ENCODE measurements at places on chromosomes 16 and 17. TPM values are rescaled to one million over a fixed set of nuclear protein-coding genes. Genes with fewer than 3 reads are reported as not detected.

Gene DOC2B
- total RNA-seq: not detected

Gene CTF1
- 2.9 TPM for total RNA-seq

Gene NUBP1
- 19.5 TPM for total RNA-seq

Gene KRTAP1-5
- 31.8 TPM for total RNA-seq

Gene NACA2
- not detected for total RNA-seq

Gene CHD9NB
- 1.1 TPM for total RNA-seq

Gene TBX6
- total RNA-seq: 0.36 TPM

Gene OTOP2
- total RNA-seq: not detected

Gene ESRP2
- under 0.01 TPM for total RNA-seq

Gene ACE
- total RNA-seq: 17.7 TPM

Gene PLLP
- total RNA-seq: under 0.01 TPM

Gene KRTAP4-5
- not detected for total RNA-seq

Gene KRTAP3-1
- total RNA-seq: not detected

Gene RSKR
- 4.3 TPM for total RNA-seq

Gene LRRC46
- not detected for total RNA-seq

Gene DHRS7C
- total RNA-seq: not detected

Gene TP53TG3B
- total RNA-seq: not detected

Gene TNFRSF17
- total RNA-seq: not detected

Gene TEKT3
- total RNA-seq: 0.36 TPM

Gene GCGR
- total RNA-seq: not detected

Gene KLHL10
- 0.36 TPM for total RNA-seq

Gene ARHGDIG
- total RNA-seq: not detected

Gene MGAT5B
- total RNA-seq: 0.59 TPM

Gene HSF5
- total RNA-seq: under 0.01 TPM

Gene NRN1L
- total RNA-seq: not detected

Gene LHX1
- total RNA-seq: not detected

Gene CPNE2
- 15.3 TPM for total RNA-seq

Gene PLA2G10
- total RNA-seq: not detected
